ENCODE measurements at places on chromosomes 3 and 15.
A peak's percentile ranks its signal among the peaks of the same experiment; 100 is the strongest.

DNA sequence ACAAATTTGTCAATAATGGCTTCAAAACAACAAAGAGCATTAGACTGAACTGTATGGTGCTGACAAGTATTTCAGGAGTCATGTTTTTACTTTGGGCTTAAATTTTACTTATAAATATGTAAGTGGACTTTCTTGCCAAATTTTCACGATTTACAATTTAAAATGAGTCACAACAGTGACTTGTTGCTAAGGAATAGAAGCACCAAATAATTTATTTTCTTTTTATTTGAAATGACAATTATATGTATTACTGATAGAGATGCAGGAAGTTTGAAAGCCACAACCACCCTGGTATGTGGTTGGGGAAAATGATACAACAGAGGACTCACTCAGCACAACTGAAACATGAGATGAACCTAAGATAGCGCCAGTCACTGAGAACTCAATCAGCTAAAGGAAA, 90.3 kb downstream of the FMN1 start:
- peak; percentile 24 for DNase-seq

GRCh38 chr15:66151809-66152208, 101.7 kb downstream of the MEGF11 start:
- no peak for DNase-seq

DNA sequence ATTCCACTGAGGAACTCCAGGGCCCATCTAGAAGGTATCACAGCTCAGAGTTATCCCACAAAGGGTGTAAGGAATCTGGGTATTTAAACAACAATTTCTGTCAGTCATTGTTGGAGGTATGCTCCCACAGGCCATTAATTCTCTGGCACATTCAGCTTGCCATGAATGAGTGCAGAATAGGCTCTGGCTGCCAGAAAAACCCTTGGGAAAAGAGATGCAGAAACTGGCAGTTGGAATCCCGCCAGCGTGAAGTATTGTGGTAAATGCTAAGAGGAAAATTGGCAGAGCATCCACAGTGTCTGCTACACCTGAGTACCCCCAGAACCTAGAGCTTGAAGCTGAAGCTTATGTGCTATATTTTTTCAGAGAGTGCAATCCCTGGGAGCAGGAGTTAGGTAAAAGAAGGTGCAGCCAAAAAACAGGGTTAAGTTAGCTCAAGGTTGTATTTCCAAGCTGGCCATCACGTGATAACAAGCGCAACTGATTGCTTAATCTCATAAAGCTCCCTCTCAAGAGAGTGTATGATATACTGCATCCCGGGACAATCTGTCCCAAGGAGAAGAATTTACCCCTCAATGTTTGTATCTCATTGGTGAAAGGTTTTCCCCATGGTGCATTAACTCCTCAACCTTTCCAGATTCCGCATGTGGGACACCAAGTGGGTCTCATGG, 94.2 kb upstream of the ACP3 start:
- no peak for DNase-seq

GRCh38 chr3:171155122-171155700, 128.7 kb upstream of the SLC2A2 start:
- no peak for DNase-seq

DNA sequence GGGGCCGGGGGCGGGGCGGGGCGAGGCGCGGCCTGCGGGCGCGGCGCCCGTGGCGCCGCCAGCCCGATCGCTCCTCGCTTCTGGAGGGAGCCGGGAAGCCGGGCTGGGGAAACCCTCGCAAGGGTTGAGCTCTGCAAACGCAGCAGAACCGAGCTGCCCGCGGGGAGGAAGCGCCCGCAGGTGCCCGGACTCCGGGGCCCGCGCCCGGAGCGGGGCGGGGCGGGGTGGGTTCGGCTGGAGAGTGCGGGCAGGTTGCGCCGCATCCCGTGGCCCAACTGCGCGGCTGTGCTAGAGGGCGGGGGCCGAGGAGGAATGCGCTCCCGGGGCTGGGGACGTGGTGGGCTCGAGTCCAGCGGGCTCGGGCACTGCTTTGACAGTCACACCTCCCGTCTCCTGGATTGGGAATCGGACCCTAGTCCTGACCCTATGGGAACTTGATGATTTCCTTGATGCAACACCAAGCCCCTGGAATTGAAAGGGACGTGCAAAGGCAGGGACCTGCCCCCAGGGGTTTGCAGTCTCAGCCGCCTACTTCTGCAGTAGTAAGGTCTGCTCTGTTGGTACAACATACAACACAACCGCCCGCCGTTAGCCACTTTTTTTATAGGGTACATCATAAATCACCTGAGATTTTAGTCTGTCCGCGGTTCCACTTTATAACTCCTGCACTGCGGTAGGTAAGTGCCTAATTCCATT, 34.3 kb downstream of the ZBTB38 start:
- DNase-seq = peak; percentile 47

GRCh38 chr15:39781967-39782302, 706 bp downstream of the FSIP1 start:
- no peak for DNase-seq

DNA sequence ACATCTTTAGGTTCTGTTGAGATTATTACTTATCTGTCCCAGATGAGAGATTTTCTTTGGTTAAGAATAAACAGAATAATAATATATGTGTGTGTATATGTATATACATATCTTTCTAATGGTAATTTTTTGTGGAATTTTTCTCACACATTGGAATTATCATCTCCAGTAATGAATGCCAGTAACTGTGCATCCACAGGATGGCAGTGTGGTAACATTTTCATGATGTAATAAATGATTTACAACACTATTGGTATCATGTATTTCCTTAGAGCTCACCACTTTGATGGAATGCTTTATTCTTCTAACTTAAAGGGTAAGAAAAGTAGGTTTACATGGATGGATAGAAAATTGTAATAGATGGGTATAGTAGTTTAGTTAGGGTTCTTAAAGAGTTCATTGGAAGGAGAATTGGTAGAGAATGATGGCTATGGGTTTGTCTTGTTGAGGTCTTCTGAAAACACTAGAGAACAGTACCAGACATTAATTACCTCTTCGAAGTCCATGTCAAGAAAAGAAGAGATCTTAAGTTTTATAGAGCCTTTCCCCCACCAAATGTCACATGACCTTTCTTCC, 78.1 kb downstream of the STT3B start:
- DNase-seq = no peak

GRCh38 chr3:56985878-56986277, 74.6 kb upstream of the SPATA12 start:
- no peak for DNase-seq

- peak; percentile 29 for DNase-seq
Observed at GRCh38 chr3:30751610-30752299, 142.7 kb downstream of the GADL1 start.

DNA sequence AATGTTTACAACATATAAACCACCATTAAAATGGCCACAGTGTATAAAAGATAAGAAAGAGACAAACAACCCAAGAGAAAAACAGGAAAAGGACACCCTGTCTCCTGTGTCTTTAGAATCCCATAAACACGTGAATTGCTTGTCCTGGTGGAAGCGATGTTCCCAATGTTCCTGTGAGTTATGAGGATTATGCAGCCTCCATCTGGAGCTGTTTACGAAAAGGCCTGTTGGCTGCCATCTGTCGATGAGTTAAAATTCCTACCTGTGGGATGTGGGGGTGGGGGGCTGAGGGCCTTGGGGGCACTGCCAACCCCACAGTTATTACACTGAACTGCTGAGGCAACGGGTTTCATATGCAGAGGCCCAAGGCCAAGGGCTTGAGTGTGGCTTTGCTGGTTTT, 13.6 kb downstream of the NISCH start:
- no peak for DNase-seq

- DNase-seq = no peak
Observed at GRCh38 chr3:173983343-173983742, 585.8 kb downstream of the NLGN1 start.

DNA sequence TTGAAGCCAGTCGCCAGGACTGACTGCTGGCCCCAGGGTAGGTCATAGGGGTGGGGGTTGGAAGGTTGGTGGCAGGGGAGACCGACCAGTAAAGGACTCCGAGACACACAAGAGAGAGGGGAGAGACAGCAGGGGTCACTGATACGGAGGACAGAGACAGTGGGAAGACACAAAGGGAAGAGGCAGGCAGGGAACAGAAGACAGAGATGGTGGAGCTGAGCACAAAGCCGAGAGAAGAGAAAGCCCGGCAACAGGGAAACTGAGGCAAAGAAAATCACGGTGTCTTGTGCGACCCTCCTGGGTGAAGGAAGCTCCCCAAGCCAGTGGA, 510 bp downstream of the RASL12 start:
- DNase-seq = no peak

DNA sequence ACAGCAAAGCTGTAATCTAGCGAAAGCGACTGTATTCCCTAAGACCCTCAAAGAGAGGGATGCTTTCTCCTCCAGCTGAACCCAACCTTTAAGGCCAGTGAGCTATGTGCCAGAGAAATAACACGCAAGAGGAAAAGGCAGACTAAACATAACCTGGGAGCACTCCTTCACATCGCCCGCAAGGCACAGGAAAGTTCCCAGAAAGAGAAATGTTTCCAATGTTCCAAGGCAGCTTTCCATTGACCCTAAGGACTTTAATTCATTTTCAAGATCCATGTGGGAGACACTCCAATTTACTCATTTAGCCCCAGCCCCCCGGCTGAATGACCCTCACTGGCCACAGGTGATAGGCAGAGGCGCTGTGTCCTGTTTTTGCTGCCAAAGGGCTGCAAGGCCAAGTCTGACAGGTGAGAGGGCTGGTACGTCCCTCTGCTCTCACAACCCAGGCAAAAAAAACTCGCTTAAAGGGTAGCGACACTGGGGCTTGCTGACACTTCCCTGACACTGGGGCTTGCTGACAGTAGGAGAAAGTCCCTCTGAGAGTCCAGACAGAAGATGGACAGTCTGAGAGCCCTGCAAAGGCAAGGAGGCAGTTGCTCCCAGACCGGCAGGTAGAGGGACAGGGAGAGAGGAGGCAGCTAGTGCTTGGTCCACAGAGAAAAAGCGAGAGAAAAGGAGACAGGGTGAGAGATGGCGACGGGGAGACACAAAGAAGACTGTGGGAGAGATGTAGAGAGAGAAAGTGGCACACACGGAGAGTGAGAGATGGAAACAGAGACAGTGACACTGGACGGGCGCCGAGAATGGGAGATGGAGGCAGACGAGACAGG, 702 bp downstream of the ARHGEF3 start:
- DNase-seq = peak; percentile 41

- no peak for DNase-seq
Observed at GRCh38 chr3:140540262-140540661, 137.6 kb upstream of the TRIM42 start.

DNA sequence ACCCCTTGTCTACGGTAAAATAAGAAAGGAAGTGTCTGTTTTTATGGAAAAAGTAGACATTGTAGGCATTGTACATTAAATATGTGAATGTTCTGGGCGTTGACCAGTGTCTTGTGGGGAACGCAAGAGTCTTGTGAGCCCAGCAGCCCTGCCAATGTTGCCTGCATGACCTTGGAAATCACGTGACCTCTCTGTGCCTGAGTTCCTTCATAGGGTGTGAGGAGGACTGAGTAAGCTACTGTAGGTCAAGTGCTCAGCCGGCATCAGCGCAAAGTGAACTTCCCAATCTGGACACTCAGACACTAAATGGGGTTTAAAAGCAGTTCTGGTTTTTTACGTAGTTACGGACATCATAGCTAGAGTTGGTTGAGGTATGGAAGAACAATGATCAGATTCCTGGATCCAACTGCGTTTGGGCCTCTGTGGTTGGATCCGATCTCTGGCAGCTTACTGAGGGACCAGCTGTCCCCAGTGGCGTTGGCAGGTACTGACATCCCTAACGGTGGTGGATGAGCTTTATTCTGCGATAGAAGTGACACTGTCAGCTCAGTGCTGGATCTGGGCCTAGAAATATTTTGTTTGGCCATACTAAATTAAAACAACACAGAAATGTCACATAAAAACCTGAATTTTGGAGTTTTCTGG, 63.8 kb downstream of the SPSB4 start:
- no peak for DNase-seq

DNA sequence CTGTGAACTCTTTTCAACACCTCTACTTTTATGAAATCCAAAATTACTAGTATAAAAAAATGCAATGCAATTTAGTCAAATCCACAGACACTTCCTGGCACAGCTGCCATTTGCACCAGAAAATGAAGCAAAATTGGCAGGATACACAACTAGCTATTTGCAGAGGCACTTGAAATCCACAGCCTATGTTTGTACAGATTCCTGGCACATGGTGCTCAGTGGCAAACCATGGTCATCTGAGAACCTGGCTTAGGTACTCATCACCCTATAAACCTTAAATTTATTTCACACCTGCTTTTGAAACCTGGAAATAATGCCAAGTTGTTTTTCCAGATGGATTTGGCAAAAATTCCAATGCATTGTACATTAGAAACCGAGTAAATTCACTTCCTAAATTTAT, 20.2 kb upstream of the PPM1L start:
- DNase-seq = no peak

DNA sequence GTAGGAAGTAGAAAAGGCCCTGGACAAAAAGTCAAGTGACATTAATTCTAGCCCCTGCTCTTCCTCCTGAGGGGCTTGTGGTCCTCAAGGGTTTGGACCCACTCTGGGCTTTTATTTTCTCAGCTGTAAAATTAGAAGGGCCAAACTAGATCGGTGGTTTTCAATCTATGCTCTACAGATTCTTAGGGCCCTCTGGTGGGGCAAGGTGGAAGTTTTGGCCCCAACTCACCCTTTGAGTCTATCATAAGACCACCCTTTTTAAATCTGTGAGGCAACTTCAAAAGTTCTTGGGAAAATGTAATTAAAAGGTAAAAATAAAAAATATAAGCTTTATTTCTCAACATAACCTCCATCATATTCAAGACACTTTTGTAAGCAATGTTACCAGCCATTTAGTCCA, 25.6 kb upstream of the CFAP161 start:
- no peak for DNase-seq

DNA sequence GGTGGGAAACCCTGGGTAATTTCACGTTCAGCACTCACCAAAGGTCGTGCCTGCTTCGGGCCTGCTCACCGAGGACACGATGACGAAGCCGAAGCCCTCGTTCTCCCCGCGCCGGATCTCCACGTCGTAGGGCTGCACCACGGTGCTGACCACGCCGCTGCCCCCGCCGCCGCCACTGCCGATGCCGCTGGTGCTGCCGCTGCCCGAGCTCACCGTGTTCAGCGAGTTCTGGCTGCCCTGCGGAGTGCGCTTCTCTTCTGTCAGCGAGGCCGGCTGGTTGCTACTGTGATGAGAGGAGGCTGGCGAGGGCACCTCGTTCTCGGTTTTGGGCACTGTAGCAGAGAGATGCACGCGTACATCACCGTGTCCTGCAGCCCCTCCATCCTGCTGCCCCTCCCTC, 659.5 kb downstream of the MAGI1 start:
- DNase-seq = no peak

GRCh38 chr15:70430069-70430468, 332.4 kb upstream of the TLE3 start:
- no peak for DNase-seq

DNA sequence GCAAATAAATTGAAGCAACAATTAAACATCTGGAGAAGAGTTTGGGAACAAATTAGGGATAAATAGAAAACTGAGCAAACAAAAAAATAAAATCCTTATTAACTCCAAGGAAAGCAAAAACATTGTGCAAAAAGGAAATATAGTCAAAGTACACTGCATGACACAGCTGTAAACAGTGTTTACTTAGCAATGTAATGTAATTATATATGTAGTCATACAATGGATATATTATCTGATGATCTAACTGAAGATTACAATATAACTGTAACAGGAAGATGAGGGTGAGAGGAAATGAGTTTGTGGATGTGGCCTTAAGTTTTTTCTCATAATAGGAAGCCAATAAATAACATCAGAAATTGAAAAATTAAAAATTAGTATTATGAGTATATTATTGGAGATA, 42.5 kb downstream of the SCN10A start:
- DNase-seq = no peak

- no peak for DNase-seq
Observed at GRCh38 chr15:66124651-66125050, 128.9 kb downstream of the MEGF11 start.

GRCh38 chr15:66006986-66007385, 137.7 kb downstream of the RAB11A start:
- no peak for DNase-seq

Data from CD4-positive, alpha-beta memory T cell (primary cell).